ENCODE measurements at places on chromosomes 2 and 18.

DNA sequence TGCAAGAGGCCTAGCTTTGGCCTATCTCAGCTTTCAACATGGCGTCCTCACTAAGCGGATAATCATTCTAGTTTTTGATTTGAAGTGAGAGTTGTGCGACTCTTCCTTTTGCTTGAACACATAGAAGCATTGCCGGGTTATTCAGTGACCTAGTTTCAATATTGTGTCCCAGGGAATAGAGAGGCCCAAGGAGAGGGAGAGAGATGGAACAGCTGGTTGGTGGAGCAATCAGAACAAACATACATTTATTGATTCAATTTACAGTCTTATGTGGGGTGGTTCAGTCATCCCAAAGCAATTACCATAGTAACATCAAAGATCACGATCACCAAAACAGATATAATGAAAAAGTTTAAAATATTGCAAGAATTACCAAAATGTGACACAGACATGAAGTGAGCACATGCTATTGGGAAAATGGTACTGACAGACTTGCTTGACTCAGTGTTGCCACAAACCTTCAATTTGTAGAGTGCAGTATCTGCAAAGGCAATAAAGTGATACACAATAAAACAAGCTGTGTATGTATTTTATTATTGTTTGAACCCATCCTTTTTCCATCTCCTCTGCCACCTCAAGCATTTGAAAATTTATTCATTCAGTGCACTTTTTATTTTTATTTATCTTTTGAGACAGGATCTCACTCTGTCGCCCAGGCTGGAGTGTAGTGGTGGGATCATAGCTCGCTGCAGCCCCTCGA lies 30.2 kb downstream of the COPS7B start:
- DNase-seq, result no peak

DNA sequence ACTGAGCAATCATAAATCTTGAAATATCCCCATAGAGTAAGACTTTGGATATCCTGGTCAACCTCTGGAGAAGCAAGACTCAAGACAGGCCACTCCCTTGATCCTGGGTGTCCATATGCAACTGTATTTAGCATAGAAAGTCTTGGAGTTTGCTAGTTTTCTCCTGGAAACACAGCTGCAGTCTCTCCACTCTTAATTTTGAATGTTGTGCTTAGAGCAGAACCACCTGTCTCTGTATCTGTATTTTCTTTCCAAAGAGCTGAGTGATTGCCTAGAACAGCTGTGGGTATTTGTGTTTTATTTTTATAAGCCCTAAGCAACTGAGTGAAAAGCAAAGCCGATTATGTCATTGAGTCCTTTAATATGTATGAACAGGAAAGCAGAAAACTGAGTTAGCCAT lies 64.1 kb upstream of the ADAM23 start:
- DNase-seq, result peak; percentile 97

DNA sequence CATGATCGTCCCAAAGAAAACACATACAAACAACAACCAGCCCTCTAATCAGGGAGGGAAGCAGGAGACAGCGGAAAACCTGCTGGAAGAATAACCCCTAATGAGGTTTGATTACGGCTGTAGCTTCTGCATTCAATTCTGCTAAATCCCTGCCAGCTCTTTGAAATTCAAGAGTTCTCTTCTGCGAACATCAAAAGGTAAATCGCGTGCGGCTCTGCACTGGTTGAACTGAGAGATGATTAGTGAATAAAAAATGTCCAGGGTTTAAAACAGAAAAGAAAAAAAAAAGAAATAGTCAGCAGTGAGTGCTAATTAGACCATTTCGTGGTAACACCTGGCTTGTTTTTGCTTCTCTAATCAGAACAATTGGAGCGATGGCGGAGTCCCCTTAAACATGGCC lies 153.0 kb upstream of the CAPN13 start:
- DNase-seq, result no peak

DNA sequence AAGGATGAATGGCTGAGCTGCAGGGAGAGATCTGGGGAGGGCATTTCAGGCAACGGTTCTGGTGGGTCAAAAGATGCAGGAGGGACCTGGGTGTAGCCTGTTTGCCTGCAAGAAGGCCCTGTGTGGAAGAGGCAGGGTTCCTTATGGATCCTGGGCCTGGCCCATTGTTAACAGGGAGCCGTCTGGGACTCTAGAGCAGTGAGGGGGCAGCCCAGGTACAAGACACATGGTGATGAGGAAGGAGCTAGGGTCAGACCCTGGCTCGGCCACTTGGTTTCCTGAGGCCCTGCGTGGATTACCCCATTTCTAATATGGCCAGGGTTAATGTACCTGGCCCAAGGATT lies 124.9 kb downstream of the GLI2 start:
- DNase-seq, result no peak

- no peak for DNase-seq
Measured at GRCh38 chr2:239692362-239692851, 291.6 kb upstream of the HDAC4 start.

GRCh38 chr2:117958186-117958585 lies 55.7 kb downstream of the CCDC93 start:
- peak; percentile 3 for DNase-seq

- DNase-seq, result no peak
Measured at GRCh38 chr2:176639671-176640070, 370.4 kb downstream of the MTX2 start.

GRCh38 chr2:98472132-98472650 lies 27.5 kb downstream of the INPP4A start:
- peak; percentile 49 for DNase-seq

DNA sequence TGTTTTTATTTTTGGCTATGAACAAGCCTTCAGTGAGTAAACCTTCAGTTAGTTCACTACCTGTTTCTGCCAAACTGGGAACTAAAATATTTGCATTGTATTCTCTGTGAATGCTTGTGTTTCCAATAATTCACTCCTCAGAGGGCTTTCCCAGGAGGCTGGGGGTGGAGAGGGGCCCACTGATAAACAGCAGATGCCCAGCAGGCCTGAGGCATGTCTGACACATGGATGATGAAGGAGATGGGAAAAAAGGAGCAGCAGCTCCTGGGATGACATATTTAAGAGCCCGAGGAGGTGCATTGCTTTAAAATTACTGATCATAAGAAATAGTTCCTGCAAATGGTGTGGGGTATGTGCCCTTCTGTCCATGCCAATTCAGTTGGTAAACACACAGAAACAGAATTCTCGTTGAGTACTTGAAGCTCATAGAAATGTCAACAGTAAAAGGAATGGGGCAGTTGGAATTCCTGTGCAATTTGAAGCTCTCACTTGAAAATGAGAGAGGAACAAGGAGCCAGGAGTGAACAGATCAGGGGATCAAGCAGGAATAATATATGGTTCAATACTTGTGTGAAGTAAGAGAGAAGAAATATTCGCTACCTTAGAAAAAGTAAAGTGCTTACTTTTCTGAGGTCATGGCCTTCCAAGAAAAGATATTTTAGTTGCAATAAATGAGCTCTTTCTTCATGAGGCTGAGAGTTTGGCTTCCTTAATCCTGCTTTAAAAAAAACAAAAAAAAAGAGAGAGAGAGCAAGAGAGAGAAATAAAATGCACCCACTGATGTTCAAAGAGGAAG lies 22.0 kb upstream of the HNMT start:
- no peak for DNase-seq

DNA sequence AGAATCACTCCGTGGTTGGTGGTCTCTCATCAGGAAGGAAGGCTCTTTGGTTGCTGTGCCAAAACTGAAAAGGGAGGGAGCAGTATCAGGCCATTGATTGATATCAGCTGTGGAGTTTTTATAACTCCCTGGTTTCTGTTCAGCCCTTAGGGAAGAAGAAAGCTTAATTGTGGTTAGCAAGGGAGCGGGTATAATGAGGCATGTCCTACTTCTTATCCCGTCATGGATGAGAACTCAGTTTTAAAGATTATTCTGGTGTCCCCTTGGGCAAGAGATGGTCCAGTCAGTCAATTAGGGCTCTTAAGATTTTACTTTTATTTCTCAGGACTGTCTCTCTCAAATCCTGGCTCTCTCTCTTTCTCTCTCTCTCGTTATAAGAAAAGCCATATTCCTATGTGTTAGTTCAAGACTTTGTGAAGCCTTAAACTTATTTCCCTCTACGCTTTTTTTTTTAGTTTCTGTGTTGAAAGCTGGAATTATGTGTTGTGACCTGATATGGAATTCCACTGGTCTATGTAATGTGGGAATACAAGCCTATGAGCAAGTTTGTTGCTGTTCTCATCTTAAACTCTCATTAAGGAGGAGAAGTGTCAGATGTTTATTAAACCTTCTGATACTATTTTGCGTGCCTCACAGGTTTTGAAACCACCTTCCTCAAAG lies 514.0 kb upstream of the CDH2 start:
- DNase-seq, result no peak

- DNase-seq, result no peak
Measured at GRCh38 chr2:213544940-213545339, 260.7 kb downstream of the SPAG16 start.

Data from myocyte (in vitro differentiated cells).